CD4-positive, alpha-beta T cell treated with Interleukin-15 for 4 hours (primary cell): ENCODE measurements at places on chromosomes 11 and 22.

DNA sequence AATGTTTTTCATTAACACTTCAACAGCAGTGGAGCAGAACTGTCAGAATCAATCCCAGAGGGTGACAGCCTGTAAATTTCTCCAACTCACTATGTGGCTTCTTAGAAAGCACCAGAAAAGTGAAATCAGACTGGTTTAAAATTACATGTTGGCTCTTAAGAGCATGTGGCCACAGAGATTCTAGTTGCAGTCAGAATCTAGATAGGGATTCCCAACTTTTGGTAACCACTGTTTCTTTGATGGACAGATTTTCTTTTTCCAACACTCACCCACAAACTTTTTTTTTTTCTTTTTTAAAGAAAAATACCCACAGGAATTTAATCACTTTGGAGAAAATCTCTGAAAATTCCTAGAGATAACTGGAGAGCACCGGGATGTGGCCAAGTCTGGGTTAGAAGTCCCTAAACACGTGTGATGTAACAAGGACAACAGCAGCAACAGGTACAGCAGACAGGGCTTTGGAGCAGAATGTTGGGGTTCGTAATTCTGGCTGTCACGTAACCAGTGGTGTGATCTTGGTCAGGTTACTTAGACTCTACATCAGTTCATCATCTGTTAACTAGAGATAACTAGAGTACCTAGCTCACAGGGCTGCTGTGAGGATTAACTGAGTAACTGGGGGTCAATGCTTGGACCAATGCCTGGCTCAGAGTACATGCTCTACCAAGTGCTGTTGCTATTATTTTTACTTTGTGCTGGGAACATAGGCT, 100.1 kb downstream of the NAT10 start:
- DNase-seq, result no peak

DNA sequence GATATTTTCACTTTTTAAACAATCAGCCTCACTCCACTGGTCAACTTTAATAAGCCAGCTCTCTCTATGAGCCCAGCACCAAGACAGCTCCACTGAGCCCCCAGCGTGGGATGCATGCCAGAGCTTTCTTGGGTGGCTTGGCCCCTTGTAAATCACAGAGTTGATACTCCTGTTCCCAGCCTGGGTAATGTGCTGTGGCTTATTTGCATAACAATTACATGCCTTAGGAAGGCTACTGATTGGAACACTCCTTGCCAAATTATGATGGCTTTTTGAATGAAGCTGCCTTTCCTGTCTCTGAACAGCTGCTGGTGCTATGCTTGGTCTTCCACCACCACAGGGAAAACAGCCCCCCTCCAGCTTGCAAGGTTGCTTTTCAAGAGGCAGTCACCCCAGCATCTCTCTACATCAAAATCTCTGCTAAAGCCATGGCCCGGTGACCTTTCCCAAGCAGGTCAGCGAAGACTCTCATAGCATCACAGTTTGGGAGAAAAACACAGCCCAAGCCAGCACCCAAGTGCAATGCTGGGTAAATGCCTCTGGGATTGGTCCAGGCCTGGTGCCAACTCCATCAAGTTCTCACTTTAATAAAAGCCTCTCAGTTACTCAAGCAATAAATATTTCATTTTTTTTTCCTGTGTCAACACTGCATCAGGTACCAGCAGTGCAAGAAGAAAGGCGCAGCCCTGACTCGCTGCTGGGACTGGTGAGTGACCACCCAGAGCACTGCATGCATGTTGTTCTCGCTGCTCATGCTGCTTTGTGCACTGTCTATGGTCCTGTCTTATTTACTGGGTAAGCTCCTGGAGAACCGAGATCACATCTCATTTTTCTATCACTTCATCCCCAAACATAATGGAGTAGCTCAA, 549.3 kb downstream of the OPCML start:
- no peak for DNase-seq

DNA sequence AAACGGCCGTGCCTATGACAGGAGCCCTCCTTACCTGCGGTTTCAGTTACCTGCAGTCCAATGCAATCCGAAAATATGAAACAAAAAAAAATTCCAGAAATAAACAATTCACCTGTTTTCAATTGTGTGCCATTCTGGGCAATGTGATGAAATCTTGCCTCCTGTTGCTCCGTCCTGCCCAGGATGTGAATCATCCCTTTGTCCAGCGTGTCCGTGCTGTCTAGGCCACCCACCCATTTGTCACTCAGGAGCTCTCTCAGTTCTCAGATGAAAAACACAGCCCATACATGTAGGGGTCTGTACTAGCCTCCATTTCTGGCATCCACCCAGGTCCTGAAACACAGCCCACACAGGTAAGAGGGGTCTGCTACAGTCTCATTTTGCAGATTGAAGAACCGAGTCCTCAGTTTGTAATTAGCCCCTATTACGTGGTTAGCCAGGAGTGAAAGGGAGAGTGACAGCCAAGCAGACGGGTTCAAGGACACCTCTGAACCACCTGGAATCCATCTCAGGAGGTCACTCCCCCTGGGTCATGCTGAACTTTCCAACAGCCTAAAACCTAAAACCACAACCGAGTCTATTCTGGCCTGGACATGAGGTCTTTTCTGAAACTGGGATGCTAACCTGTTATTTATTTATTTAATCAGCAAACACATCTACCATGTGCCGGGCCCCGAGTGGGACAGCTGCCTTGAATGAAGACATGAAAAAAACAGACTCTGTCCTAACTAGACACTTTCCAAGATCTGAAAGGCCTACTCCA, 317.2 kb downstream of the SHANK2 start:
- no peak for DNase-seq

DNA sequence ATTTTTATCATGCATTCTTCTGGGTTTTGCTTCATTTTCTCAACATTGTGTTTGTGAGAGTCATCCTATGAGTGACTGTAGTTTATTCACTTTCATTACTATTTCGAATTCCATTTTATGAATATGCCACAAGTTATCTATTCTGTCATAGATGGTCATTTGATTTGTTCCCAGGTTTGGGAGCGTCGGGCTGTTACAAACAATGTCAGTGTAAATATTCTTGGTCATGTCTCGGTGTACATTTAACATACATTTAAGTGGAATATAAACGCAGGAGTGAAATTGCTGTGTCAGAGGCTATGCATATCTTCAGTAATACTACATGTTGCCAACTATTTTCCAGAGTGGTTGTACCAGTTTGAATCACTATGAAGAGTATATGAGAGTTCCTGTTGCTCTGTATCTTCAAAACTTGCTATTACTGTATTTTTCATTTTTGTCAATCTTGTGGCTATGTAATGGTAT, 2.4 kb downstream of the TRIM44 start:
- DNase-seq, result no peak

DNA sequence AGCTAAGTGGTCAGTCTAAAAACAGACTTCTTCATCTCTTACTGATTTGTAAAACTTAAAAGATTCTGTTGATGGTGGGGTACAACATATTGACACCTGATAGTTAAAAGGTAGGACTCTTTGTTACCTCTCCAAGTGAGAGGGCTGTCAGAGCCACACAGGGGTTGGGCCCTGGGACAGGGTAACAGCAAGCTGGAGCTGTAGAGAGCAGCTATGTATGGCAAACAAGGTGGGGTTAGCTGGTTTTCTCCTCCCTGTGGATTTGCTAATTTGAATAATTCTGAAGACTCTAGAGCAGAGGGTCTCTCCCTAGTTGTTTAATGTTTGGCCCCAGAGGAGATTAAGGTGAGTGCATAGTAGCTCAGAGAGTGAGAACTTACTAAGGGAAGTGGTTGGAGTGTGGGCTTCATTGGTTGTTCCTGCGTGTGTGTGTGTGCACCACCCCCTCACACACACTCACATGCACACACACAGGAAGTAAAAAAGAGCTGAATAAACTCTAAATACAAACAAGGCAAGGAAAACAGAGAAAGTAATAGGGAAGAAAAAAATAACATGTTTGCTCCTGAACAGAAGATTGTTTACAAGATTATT, 9.2 kb upstream of the GAS2 start:
- DNase-seq, result no peak

DNA sequence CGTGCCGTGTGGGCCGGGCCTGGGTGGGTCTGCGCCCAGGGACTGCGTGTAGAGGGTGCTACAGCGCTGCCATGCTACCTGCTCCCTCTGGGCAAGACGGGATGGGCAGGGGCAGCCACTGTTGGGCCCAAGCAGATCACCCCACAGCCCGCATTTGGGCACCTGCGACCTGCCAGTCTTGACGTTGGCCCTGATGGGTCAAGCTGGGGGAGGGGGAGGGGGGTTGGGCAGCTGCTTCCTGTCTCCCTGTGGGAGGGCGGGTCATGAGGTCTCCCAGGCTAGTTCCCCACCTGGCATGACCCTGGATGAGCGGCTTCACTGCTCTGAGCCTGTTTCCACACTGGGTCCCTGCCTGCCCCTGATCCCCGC, 2.8 kb upstream of the RPS19BP1 start:
- no peak for DNase-seq

- DNase-seq, result no peak
These were observed 53.0 kb downstream of the KREMEN1 start for GRCh38 chr22:29125844-29126243.

- DNase-seq, result no peak
These were observed 84.5 kb upstream of the CHRM4 start for GRCh38 chr11:46475926-46476545.

- DNase-seq, result no peak
These were observed 75.2 kb downstream of the USP47 start for GRCh38 chr11:11916981-11917399.

- DNase-seq, result peak; percentile 33
These were observed 14.3 kb downstream of the ATP5MG start for GRCh38 chr11:118415739-118416068.

- no peak for DNase-seq
These were observed 407.8 kb upstream of the NARS2 start for GRCh38 chr11:78982473-78982872.

- DNase-seq, result no peak
These were observed 45.5 kb downstream of the GAS2 start for GRCh38 chr11:22711880-22712279.

- no peak for DNase-seq
These were observed 14.6 kb downstream of the B3GAT1 start for GRCh38 chr11:134397304-134398078.

GRCh38 chr11:62539238-62539925, 7.2 kb downstream of the AHNAK start:
- DNase-seq, result peak; percentile 63
